ENCODE measurements at places on chromosomes 5 and 9.

- no peak for DNase-seq
Measured at GRCh38 chr9:106502930-106503329, 360.0 kb upstream of the ZNF462 start.

GRCh38 chr5:142447887-142448286, 123.1 kb upstream of the SPRY4 start:
- DNase-seq, result no peak

DNA sequence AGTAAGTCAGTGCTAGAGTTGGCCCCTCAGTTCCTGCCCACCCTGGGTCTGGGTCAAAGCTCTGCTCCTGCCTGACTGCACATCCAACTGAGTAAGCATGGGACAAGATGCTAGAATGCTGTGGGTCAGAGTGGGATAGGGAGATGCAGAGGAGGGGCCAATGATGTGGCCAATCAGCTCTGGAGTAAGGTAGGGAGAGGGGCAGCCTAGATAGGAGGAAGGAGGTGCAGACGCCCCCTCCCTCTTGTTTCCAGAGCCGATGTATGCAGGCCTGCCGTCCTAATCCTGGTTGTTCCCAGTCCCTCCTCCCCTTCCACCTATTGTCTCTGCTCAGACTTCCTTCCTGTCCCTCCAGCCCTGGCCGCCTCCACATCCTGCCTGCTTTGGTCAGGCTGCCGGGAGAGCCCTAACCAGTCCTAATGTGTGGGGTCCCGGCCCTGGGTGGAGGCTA, 1.3 kb downstream of the ARAP3 start:
- DNase-seq, result no peak

DNA sequence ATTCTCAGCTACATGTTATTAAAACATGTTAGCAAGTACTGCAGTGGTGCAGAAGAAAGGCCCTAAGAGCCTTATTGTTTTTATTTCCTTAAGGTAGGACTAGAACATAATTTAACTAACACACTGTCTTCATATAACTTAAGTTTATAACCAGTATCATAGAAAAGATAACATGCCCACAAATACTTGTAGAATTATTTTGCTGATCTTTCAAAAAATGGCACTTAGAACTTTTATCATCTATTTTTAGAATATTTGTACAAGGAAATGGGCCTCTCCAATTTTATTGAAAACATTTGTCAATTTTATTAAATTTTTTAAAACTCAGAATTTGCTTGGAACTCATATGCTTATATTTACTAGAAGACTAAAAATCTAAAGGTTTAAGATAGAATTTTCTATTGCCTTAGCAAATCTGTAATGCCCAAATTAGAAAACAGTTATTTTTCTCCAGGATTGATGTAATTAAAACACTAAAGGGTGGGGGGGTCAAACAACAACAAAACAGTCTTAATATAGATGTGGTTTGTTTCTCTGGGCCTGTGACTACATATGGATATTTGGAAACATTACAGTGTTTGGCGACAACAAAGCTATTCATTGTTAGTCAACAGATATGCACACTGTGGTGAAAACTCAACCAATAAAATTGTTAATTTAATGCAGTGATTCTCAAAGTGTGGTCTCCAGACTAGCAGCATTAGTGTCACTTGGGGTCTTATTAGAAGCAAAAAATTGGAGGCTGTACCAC, 360.4 kb downstream of the PDE4D start:
- DNase-seq, result no peak

DNA sequence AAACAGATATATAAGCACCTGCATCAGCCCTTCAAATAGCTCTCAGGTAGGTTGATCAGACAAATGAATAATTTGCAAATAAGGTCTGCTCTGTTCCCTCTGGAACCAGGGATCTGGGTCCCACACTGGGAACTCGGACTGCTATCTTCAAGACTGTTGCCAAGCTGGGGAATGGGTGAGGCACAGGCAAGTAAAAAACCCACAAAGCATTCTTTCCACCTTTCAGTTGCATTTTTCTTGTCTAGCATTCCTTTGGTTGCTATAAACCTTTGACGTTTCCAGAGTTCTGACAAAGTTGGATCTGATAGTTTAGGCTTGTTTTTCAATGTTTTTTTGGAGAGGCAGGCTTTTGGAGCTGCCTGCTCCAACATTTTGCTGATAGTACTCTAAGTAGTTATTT, 20.1 kb downstream of the FBXL17 start:
- no peak for DNase-seq

GRCh38 chr5:149930749-149931574, 13.6 kb downstream of the PDE6A start:
- no peak for DNase-seq

GRCh38 chr5:102762562-102763227, 7.6 kb downstream of the PAM start:
- DNase-seq, result no peak

GRCh38 chr5:39200081-39200480, 19.3 kb downstream of the FYB1 start:
- DNase-seq, result no peak

GRCh38 chr5:78718824-78719223, 70.3 kb upstream of the LHFPL2 start:
- no peak for DNase-seq

GRCh38 chr9:38082446-38083287, 13.6 kb upstream of the SHB start:
- DNase-seq, result no peak

DNA sequence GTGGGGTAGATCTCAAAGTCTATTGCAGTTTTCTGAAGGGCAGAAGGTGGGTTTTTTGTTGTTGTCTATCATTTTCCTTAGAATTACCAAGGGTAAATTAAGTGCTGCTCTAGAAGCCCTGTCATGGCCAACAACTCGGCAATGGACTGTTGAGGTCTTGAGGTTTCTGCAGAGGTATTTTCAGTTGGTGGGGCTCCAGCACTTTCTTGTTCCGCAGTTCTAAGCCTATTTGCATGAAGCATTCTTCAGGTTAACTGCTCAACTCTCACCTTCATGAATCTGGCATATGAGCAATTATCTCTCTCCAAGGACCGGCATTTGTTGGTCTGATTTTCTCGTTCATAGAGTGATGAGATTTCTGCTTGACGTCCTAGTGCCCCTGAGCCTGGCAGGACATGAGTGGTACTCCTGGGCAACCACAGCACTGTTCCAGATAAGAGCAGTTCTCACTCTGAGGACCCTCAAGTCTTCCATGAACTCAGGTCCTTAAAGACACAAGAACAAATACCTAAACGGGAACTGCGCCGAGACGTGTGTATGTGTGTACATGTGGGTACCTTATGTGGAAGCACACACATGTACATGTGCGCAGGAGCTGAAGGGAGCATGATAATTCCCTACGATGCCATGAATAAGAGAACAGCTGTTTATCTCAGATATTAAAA, 544.5 kb downstream of the CSNK1G3 start:
- DNase-seq, result no peak

GRCh38 chr5:130138406-130139045, 234.3 kb downstream of the CHSY3 start:
- no peak for DNase-seq

DNA sequence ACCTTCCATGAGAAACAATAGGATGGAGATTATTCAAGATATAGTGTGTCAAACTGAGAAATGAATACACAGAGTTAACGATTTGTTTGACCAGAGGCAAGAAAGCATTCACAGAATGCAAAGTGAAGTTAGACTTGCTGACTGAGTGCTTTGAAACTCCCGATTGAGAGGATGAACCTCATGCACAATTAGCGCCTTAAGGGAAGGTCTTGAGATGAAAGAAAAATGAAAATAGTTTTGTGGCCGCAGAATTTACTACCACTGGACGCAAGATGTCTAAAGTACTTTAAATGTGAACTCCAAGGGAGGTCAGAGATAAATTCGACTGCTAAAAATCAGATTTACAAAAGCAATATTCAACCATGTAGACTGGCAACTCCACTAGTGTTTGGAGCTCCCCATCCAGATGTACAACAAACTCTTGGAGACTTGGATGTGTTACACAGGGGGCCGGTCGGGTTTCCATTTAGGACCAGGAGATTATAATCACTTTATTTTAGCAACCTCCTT, 707 bp upstream of the RIMOC1 start:
- no peak for DNase-seq

DNA sequence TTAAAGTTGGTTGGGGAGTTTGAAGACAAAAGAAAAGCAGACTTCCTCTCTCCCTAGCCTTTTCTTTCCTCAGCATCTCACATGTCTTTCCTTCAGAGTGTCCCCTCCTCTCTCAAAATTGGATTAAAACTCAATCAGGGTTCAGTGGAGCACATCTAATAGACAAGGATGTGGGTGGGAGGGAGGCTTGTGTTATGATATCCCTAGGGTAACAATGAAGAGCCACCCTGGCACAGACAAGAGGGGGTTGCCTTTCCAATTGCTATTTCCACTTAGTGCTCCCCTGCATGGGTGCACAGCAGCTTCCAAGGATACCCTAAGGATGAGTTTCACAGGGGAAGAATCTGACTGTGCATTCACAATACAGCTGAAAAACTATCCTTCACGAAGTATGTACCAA, 585.2 kb upstream of the C9orf72 start:
- no peak for DNase-seq

DNA sequence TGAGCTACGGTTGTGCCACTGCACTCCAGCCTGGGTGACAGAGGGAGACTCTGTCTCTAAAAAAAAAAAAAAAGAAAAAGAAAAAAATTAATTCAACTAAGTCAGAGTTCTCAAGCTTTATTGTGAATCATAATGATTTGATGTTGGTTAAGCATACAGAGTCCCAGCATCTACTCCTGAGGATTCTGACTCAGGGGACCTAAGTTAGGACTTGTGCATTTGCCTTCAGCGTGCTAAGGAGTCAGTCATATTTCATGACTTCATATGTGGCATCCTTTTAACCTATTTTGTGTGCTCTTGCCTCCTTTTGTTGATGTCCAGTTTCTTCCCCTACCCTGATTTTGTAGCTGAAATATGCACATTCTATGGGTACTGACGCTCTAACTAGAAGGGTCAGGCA, 2.9 kb downstream of the MYOZ3 start:
- no peak for DNase-seq

- no peak for DNase-seq
Measured at GRCh38 chr5:159419576-159419975, 89.3 kb upstream of the IL12B start.

DNA sequence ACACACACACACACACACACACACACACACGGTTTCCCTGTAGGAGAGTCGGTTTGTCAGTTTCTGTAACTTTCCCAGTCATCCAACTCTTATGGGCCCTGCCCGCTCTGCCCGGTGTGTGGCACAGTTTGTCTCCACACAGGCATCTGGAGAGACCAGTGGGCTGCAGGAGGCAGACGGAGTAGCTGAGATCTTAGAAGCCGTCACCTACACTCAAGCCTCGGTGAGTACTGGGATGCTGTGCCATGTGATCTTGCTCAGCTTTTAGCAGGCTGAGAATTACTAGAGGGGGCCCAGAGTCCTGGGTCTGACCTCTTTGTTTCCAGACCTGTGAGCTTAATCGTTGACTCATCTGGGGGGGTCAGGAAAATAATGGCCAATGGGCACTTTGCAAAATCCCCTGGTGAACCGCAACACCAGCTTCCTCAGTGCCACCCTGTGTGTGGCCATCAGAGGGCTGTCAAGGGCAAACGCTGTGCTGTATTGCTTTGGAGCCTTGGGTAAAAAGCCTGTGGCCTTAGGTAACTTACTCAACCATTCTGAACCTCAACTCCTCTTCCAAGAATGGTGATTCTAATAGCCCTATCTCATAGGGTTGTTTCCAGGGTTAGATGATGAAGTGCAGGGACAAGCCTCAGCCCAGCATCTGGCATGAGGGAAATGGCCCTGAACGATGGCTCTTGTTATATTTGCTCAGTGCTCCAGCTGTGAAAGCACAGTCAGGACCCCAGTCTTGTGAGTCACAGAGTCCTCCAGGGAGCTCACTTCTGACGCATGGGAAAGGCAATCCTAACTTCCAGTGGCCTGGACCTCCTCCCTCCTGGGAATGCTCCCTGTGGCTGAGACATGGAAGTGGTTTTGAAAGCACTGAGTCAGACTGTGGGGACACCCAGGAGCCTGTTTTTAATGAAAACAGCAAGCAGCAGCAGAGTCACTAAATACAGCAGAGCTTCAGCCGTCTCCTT, 45.6 kb downstream of the COL15A1 start:
- DNase-seq, result no peak

GRCh38 chr5:170216257-170216864, 16.4 kb upstream of the C5orf58 start:
- no peak for DNase-seq

- DNase-seq, result no peak
Measured at GRCh38 chr9:131776036-131776435, 36.2 kb upstream of the RAPGEF1 start.

DNA sequence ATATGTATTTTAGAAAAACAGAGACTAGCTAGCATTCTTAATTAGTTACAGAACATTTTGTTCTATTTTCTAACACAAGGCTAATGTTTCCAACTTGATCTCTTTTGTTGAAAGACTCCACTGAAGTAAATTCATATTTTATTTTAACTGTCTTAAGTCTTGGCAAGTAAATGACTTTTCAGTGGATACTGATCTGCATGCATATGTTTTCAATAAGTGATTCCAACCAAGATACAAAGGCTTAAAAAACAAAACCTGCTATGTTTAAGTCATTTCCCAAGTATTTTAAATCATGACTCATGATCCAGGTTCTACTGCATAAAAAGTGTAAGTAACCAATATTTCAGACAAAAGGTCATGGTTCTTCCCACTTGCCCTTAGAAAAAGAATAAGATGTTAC, 5.7 kb downstream of the CDO1 start:
- DNase-seq, result no peak

- no peak for DNase-seq
Measured at GRCh38 chr9:130271473-130271872, 5.9 kb downstream of the HMCN2 start.

GRCh38 chr9:111661150-111661801, at the start of gene GNG10:
GNG10 (plus strand) TSS chr9:111661605; CDS start chr9:111661635, 30 bp downstream.
- peak; percentile 41 for DNase-seq

GRCh38 chr5:75525344-75525743, 13.7 kb downstream of the POLK start:
- no peak for DNase-seq

DNA sequence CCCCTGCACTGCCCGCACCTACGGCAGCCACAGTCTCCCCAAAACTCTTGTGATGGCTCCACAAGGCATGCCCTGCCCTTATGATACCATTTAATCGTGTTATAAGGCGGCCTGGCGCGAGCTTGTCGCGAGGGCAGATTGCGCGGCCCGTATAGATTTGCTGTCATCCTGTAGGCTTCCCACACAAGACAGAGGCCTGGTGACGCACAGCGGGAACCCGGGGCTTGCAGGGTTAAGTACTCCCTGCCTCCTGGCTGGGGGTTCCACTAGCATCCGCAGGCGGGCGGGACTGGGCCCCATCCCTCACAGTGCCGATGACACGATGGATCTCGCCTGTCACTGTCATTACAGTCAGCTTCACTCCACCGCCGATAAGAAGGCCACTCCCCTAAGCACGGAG, 364.9 kb upstream of the IRX2 start:
- no peak for DNase-seq
